ENCODE measurements at places on chromosomes 11 and 22. TPM values are rescaled to one million over a fixed set of nuclear protein-coding genes. Genes with fewer than 3 reads are reported as not detected.

The ABTB2 gene
- 4.0 TPM for total RNA-seq

The SLC25A18 gene
- not detected for total RNA-seq

The ALG8 gene
- 39.2 TPM for total RNA-seq

The FOLR3 gene
- total RNA-seq, result 0.16 TPM

The SMC1B gene
- total RNA-seq, result not detected

The OR8A1 gene
- not detected for total RNA-seq

The P2RY2 gene
- not detected for total RNA-seq

The MICAL2 gene
- total RNA-seq, result 314 TPM

The LRRN4CL gene
- 0.13 TPM for total RNA-seq

The OR9Q2 gene
- total RNA-seq, result not detected

The CALCA gene
- total RNA-seq, result not detected

The OVOL1 gene
- total RNA-seq, result not detected

The FXYD2 gene
- total RNA-seq, result not detected

The MUC5B gene
- 0.03 TPM for total RNA-seq

The KCNJ5 gene
- not detected for total RNA-seq

The ELF5 gene
- total RNA-seq, result not detected

The BCO2 gene
- 0.19 TPM for total RNA-seq

The THRSP gene
- not detected for total RNA-seq

The KCNK7 gene
- not detected for total RNA-seq

The EEF1G gene
- 1,970 TPM for total RNA-seq

The ZDHHC24 gene
- total RNA-seq, result 21.5 TPM

The SYNGR1 gene
- total RNA-seq, result 12.8 TPM

The TIGD3 gene
- 0.40 TPM for total RNA-seq

The ESAM gene
- 0.66 TPM for total RNA-seq

The TRPM5 gene
- total RNA-seq, result 0.05 TPM

The C11orf42 gene
- not detected for total RNA-seq

The TLCD5 gene
- total RNA-seq, result 8.6 TPM

The TIMP3 gene
- 10.4 TPM for total RNA-seq

The ZNF280B gene
- 1.7 TPM for total RNA-seq

The PVALB gene
- total RNA-seq, result not detected

The PNPLA5 gene
- not detected for total RNA-seq

The SLC43A3 gene
- 81.0 TPM for total RNA-seq

The ELMOD1 gene
- total RNA-seq, result 2.3 TPM

The RFPL3 gene
- total RNA-seq, result not detected
